ENCODE measurements at places on chromosomes 2 and 18. TPM values are rescaled to one million over a fixed set of nuclear protein-coding genes. Genes with fewer than 3 reads are reported as not detected.

GPR155 gene
- total RNA-seq = 1.6 TPM

CRYBA2 gene
- total RNA-seq = not detected

TXNDC2 gene
- total RNA-seq = 0.16 TPM

DPP10 gene
- total RNA-seq = not detected

MPP4 gene
- total RNA-seq = 4.0 TPM

CAVIN2 gene
- total RNA-seq = 24.1 TPM

KIF1A gene
- under 0.01 TPM for total RNA-seq

TBR1 gene
- not detected for total RNA-seq

CD207 gene
- total RNA-seq = not detected

DNA sequence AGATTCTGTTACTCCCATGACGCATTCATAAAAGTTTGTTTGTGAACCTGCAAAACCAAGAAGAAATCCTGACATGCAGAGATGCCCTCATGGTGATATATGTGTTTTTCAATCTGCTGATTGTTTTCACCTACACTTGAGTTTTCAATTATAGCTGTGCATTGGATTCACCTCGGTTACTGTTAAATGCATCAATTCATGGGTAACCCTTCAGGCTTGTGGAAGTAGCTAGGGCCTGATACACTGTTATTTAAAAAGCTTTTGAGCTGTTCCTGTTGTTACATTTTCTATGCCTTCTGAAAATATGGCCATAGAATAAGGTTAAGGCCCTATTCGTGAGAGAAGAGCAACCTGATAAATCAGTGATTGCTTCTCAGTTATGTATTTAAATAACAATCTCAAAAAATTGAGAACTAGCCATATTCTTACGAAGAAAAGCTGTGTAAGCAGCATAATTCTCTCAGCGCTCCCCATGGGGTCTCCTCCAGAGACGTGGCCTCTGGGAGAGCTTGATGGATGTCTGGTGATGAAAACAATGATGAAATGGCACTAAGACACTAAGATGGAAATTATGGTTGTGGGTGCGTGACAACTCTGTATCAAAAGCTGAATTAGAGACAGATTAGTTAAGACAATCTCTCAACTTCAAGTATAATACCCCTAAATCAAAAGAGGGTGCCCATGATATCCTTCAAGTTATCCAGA lies 60.5 kb downstream of the RIT2 start:
- no peak for DNase-seq

- no peak for DNase-seq
Observed at GRCh38 chr2:133177196-133177595, 391.1 kb downstream of the NCKAP5 start.

DNA sequence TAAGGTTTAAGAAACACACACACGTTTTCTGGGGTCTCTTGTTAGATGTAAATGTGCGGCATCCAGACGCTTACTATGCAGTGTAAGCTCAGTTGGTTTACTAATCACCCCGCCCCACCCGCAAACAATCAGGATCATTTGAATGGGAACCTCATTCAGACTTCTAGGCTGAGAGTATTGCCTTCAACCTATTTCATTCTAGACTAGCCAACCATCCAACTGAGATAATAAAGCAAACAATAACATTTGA lies 1.3 kb upstream of the FIGN start:
- no peak for DNase-seq

- no peak for DNase-seq
Observed at GRCh38 chr2:240799033-240799820, 20.8 kb downstream of the KIF1A start.

- DNase-seq = no peak
Observed at GRCh38 chr18:52869942-52870907, 530.2 kb downstream of the DCC start.

- no peak for DNase-seq
Observed at GRCh38 chr18:68915061-68915460, 117.2 kb downstream of the CCDC102B start.

- DNase-seq = no peak
Observed at GRCh38 chr2:226139759-226140158, 659.9 kb downstream of the IRS1 start.

GRCh38 chr2:127611076-127611925 lies 34.7 kb upstream of the GPR17 start:
- DNase-seq = no peak

- DNase-seq = no peak
Observed at GRCh38 chr2:43194121-43194869, 32.1 kb downstream of the ZFP36L2 start.

DNA sequence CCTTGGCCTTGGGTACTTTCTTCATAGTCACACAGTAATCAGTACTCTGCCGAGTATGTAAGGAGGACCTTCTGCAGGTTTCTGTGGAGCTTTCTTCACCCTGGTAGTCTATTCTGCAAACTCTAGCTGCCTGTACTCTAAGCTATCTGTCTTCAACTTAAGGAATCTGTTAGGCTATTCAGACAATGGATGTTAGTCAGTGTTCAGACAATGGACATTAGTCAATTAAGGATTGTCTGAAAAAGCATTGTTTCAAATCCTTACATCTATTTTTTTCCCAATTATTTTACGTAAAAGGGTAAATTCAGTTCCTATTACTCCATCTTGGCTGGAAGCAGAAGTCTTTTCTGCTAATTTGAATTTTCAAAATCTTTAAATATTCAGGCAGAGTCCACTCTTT lies 75.7 kb downstream of the WDR7 start:
- no peak for DNase-seq

- DNase-seq = peak; percentile 43
Observed at GRCh38 chr18:12011957-12012549, 30.7 kb downstream of the IMPA2 start.

DNA sequence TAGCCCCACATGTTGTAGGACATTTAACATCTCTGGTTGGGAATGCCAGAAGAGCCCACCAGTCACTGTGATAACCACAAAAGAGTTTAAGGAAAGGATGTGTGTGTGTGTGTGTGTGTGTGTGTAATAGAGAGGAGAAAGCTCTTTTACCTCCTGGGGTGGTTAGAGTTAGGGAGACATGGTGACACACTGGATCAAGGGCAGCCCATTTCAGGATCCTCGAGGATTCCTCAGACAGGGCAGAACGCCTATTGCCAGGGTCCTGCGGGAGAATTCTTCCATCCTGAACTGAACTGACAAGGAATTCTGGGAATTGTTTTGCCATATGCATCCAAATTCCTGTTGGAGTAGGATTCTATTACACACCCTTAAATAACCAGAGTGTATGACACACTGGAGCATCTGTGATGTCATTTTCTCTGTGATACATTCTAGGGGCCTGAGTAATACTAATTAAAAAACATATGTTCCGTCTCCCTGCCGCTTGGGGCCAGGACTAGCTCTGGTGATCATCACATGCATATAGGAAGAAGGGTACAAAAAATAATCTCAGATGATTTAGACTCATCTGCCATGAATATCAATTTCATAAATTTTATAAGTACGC lies 156.4 kb upstream of the MMADHC start:
- DNase-seq = peak; percentile 90

DNA sequence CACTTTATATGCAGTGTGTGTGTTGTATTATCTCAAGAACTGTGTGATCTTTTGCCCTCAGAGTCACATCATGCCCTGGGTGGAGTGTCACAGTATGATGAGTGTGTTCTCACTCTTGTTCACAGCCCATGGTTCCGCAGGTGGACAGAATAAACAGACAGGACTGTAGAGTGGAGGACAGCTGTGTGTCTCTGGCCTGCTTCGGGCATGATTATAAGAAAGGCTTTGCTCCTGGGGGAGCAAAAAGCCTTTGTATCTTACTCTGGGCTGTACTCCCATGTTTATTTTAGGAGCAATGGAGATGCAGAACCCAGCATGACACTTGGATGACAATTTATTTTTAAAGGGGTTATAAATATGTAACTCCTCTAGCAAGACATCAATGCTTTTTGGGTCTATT lies 371.7 kb upstream of the MEX3C start:
- DNase-seq = no peak

- DNase-seq = no peak
Observed at GRCh38 chr2:63444565-63445288, 143.6 kb downstream of the WDPCP start.

DNA sequence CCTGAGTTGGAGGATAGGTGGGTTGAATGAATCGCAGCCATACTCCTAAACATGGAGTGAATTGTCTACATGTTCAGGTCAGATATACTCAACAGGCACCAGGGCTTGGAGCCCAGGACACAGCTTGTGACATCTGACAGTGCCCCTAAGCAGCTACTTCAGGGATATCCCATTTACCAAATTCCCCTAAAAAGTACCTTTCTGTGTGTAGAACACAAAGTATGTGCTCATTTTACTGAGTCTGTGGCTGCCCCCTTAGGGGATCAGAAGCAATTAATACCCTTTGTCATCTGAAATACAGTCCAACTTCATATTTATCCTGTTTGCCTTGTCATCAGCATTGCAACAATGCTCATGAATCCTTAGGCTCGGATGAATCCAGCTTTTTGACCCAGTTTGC lies 20.8 kb downstream of the TNFRSF11A start:
- DNase-seq = no peak

- DNase-seq = peak; percentile 87
Observed at GRCh38 chr2:224793946-224794345, 77.8 kb upstream of the CCDC195 start.

GRCh38 chr2:193187816-193188215 lies 993.1 kb upstream of the TMEFF2 start:
- no peak for DNase-seq

Measured in fibroblast of the aortic adventitia (primary cell).